Cerebellar nuclear complex (tissue), 1 donor: ENCODE measurements at places on chromosomes 12 and 14.

GRCh38 chr12:98425859-98426258 is 89.5 kb upstream of the TMPO start:
- no peak for DNase-seq

GRCh38 chr12:119630223-119630780 is 36.7 kb downstream of the TMEM233 start:
- DNase-seq: no peak

DNA sequence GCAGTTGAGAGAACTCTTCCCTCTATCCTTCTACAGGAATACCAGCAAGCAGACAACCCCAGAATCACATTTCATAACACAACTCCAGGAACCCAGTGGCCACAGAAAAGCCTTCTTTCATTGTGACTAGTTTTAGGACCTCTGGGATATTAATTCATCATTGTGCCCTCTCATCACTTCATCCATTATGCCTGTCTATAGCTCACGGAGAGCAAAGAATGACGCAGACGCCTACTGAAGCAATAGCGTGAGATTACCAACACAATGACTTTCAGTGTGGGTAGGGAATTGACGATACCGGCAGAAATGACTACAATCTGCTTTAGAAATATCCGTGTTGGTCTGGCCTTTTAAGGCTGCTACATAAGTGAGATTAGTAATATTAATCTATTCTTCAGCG is 158.1 kb upstream of the FOXG1 start:
- no peak for DNase-seq

DNA sequence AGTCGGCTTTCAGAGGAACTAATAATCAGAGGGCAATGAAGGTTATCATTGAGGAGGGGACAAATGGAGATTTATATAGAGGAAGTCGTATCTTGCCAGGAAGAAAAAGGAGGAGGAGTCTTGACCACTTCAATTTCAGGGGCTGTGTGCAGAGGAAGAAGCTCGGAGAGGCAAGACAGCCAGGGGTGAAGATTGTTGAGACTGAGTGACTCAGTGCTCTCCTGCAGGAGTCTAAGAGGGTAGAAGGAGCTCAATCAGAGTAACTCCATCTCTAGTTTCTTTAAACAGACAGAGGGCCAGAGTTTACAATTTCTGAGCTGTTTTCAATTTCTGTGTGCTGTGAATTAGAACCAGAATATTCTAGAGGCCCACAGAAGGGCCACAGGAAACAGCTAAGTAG is 439.3 kb upstream of the PRICKLE1 start:
- no peak for DNase-seq

DNA sequence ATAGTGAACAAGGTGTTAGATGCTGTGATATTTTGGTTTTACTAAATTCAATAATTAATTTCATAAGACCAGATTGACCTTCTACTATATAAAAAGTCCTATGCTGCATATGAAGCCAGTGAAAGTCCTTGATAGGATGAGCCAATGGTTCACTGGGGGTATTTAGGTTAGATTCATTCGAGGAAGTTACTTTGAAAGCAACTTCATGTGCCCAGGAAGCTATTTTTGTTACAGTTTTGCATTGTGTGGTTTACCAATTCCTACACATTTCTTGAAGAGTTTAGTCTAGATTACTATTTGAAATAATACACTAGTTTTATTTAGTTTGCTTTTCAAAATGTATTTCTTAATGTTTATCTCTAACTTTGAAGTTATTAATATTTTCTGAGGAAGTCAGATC is 58.5 kb upstream of the RMST start:
- DNase-seq: no peak

GRCh38 chr14:61332658-61333029 is 11.3 kb downstream of the PRKCH start:
- DNase-seq: no peak

DNA sequence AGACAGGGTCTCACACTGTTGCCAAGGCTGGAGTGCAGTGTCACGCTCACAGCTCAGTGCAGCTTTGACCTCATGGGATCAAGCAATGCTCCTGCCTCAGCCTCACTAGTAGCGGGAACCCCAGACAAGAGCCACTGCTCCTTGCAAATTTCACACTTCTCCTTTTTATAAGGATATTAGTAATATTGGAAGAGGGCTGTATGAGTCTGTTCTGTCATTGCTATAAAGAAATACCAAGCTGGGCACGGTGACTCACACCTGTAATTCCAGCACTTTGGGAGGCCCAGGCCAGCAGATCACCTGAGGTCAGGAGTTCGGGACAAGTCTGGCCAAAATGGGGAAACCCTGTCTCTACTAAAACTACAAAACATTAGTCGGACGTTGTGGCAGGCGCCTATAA is 12.9 kb upstream of the ORAI1 start:
- no peak for DNase-seq

DNA sequence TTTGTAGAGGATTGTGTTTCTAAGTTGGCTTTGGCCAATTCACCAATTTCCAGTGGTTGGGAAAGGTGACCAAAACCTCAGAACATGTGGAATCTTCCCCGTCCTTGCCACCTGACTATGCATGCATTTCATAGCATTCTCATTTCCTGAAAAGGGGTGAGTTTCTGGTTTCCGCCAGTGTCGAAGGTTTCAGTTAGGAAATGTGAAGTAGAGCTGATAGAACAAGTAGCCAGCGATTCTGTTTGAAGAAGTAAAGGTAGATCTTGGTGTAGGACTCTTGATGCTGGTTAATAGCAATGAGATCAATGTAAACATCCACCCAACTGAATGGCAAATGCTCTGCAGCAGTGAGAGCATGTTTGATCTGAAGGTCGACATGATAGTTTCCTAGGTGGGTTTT is 15.9 kb downstream of the SMOC1 start:
- DNase-seq: no peak

DNA sequence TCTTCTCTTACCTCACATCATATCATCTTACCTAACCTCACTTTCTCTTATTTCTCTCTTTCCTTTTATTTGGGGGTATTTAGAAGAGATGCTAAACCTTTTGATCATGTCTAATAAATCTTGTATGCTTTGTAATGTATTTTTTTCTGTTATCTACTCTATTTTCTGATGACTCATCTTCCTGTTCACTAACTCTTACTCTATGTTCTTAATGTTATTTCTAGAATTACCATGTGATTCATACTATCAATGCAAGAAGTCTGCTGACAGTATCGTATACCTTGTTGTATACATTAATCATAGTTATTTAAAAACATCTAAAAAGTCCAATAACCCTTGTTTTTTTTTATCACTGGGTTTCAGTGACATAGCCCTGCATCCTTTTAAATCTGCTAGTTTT is 62.3 kb downstream of the MGAT4C start:
- DNase-seq: no peak

DNA sequence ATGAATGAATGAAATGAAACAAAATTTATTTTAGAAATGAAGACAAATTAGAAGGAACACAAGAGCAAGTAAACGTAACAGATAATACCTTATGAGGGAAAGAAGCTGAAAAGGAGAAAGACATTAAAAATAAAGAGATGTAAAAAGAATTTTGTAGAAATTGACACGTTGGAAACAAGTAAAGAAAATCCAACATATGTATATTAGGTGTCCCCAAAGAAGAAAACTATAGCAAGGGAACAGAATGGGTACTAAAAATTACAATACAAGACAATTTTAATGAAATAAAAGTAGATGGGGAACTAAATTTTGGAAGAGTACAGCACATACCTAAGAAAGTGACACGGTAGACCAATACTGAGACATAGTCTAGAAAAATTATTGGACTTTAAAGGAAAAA is 16.7 kb downstream of the DNM1L start:
- no peak for DNase-seq

DNA sequence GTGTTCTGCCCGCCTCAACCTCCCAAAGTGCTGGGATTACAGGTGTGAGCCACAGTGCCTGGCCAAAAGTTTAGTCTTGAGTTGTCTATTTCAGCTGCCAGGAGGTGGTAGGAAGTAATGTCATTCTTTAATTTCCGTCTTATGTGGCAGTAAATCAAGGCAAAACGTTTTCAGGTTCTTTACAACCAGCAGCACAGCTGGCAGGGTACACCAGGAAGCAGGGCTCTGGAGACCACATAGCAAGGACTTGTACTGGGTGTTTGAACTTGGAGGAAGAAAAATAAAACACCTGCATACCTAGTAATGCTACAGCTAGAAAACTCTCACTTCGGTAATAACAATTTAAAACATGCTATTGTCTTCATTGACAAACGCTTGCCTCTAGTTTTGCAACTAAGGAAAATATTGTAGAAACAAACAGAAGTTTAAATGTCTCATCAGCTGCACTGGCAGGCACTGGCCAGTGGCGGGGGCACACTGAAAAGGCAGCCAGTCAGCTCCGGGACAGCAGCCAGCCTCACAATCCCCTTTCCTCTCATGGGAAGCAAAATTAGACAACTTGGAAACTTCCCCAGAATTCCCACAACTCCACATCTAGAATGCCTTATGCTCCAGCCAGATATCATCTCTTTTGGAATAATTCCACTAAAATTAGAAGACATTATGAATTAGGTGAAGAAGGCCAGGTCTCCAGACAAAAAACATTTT is 72.2 kb downstream of the CLIP1 start:
- peak; percentile 42 for DNase-seq

DNA sequence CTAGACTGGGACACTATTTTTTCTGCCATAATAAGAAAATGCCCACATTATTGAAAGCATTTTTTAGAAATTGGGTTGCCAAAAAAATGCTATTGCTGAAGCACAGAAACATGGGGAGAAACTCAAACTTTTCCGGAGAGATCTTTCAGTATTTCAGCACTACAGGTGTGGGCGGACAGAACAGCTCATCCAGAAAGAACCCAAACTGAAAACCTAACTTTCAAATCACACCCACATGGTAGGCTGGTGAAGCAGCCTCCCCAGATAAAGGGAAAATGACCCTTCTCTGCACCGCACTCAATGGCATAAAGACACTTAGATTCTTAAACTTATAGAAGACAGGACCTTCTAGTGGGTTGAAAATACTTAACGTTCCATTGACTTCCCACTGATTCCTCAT is 62.3 kb upstream of the TMPO start:
- no peak for DNase-seq

GRCh38 chr14:49508124-49508523 is 78.1 kb downstream of the RPS29 start:
- DNase-seq: no peak

DNA sequence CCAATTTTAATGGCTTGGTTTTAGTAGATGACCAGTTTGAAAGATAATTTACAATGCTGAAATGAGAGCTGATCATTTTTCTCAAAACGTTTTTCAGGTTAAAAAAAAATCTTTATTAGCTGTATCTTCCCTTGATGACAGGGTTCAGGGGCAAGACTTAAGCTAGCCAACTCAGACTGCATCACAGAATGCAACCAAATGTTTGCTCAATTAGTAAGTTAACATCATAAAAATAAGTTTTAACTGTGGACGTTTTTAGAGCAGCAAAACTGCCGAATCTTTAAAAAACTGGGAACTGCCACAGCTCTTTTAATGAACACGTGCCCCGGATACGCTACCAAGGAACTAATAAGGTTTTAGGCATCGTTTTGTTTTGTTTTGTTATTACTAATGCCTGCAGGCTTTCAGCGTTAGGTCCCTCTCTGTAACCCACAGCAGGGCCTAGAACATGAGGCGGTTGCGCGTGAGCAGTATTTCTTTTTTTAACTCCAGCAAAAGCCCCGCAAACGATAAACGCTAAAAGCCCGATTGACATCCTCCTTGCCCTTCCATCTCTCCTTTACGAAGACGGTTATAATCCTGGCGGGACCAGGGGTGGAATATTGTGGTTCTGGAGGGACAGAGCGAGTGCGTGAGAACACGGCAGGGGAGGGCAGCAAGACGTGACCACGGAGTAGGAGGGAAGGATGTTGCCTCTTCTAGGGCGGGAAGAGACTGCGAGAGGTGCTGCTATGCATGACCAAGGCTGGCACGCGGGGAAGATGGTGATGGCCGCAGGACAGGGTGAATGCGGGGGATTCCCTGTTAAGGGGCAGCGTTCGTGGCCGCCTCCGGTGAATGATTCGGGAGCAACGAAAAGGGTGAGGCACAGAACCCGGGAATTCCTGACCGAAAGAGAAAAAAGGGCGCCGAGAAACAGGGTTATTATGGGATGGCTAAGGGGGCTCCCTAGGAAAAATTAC is 652 bp downstream of the SUPT16H start:
- no peak for DNase-seq

GRCh38 chr14:103243764-103244737 is 90.0 kb upstream of the EIF5 start:
- DNase-seq: no peak

- no peak for DNase-seq
Observed at GRCh38 chr12:29782285-29782870, 1.4 kb downstream of the TMTC1 start.
